ENCODE measurements at places on chromosomes 2 and 18.
A peak's percentile ranks its signal among the peaks of the same experiment; 100 is the strongest.

DNA sequence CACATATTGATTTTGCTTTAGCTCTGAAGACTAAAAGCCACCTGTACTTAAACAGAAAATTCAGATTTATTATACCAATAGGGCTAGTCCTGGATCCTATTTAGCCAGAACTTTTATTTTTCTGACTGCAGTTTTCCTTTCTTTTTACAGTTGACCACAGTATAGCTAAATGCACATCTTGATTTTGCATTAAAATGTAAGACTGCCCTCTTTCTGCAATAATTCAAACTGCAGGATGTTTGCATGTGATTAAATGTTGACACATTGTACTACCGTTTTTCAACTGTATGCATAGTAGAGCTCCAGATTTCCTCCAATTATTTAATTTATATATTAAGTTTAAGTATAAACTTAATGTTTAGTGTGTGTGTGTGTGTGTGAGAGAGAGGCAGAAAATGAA, 1262.9 kb downstream of the SUCLG1 start:
- DNase-seq = no peak

- DNase-seq = peak; percentile 85
Measured at GRCh38 chr2:100610381-100610831, 47.6 kb downstream of the PDCL3 start.

GRCh38 chr2:174062934-174063333, 97.8 kb upstream of the SP3 start:
- DNase-seq = peak; percentile 56

DNA sequence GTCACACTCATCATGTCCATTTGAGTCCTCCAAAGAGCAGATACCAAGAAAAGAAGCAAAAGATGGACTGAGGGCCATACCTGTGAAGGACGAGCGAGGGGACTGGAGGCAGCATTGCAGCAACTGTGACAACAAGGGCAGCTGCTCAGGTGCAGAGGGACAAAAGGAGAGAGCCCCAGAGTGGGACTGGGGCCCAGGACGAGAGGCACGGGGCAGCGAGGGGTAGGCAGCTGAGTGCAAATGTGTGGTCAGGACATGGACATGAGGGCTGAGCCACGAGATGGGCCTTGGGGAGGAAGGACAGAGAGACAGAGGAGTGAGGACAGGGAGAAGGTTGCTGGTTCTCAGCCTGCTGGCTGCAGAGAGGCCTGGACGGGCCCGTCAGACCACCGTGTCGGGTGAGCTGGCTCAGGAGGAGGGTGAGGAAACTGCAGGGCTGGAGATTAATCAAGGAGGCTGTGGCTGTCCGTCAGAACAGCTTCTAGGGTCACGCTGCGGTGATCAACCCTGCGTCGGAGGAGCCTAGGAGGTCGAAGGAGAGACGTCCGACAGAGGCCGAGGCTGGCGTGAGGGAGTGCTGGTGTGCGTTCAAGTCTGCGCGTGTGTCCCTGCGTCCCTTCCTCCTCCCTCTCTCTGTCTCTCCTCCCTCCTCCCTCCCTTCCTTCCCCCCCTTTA, 206.8 kb upstream of the HDAC4 start:
- DNase-seq = peak; percentile 47

DNA sequence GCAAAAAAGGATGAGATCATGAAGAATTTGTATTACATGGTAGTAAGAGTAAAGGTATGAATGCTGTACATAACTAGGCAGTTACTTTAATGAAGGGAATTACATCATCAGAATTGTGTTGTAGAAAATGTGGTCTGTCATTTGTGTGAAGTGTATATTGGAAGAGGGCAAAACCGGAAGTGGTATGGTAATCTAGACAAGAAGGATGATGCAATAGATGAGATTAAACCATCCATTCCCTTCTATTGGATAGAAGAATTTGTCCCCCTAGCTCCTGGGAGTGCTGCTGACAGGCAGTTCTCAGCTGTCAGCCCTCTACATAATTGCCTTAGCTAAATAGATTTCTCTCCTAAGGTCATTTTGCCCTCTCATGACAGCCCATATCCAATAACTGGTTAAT, 55.9 kb upstream of the BARD1 start:
- DNase-seq = no peak

DNA sequence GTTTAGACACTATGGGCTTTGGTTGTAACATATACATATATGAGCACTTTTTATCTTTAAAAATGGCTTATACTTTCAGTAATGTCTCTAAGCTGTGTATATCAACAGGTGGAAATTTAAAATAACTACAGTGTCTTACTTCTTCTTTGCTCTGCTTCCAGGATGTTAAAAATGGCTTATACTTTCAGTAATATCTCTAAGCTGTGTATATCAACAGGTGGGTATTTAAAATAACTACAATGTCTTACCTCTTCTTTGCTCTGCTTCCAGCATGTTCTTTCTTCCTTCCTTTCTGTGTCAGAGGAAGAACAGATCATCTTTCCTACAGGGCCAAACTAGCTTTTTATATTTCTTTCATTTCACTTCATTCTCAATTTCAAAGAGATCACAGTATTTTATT, 689.6 kb downstream of the EPHA4 start:
- DNase-seq = no peak

- no peak for DNase-seq
Measured at GRCh38 chr2:238596571-238597551, 170.1 kb downstream of the ASB1 start.

GRCh38 chr2:174176898-174177297, 71.4 kb downstream of the OLA1 start:
- no peak for DNase-seq

DNA sequence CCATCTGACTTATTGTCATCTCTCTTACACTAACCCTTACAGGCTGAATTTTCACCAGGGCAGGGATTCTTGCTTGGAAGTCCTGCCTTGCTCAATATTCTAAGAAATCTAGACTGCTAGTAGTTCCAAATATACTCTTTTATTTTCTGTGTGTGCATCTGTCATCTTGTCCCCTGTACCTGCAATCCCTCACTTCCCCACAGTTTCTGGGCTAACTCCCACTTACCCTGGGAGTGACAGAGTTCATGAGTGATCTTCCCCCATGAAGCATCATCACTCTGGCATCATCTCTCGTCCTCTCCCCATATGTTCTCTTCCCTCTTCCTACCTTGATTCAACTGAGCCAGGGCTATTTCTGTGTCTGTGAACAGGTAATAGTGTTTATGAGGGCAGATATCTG, 35.7 kb downstream of the HNMT start:
- no peak for DNase-seq

- peak; percentile 61 for DNase-seq
Measured at GRCh38 chr2:104854498-104855220, 744 bp downstream of the POU3F3 start.

DNA sequence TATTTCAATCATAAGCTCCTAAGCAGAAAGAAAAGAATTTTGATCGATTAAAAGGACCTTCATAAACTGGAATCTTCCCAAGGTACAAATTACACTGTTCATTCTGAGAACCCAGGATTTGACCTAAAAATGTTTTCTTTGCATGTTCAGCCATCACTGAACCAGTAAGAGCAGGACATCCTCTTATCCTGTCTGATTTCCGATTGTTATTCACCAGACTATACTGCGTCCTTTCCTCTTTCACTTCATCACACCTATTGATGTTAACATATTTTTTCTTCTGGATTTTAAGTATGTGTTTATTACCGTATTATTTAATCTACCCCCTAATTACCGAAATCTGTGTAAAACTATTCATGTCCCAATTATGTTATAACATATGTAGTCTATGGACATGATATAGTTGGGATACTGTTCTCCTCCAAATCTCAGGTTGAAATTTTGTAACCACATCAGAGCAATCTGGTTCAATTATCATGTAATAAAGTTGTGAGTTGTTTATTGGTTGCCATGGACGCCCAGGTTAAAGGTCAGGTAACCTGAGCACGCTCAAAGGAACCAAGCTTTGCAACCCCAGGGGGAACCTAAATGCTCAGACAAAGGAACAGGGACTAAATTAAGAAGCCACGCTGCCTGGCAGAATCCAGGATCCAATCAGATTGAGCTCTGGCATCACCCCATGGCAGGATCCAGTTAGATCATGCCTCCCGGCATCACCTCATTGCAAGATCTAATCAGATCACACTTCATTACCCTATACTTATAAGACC, 11.6 kb upstream of the TBC1D8 start:
- DNase-seq = no peak

GRCh38 chr2:12710301-12710700, 6.4 kb upstream of the TRIB2 start:
- DNase-seq = no peak

- DNase-seq = no peak
Measured at GRCh38 chr2:1683297-1683696, 61.0 kb downstream of the PXDN start.

- DNase-seq = no peak
Measured at GRCh38 chr2:84944295-84944909, 26.6 kb upstream of the KCMF1 start.

DNA sequence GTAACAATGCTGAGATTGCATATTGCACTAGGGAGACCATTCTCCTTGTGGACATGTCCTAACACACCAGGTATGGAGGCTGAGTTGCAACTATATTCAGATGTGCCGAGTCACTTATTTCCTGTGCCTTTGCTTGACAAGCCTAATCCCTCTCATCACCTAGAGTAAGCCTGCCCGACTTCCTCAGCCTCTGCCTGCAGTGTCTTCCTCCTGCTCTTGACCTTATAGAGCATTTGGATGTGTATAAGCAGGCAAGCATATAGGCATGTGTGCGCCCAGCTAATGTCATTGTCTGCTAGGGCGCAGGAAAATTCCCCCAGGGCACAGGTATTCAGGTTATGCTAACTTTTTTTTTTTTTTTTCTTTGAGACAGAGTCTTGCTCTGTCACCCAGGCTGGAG, 316.9 kb downstream of the CDH2 start:
- no peak for DNase-seq

DNA sequence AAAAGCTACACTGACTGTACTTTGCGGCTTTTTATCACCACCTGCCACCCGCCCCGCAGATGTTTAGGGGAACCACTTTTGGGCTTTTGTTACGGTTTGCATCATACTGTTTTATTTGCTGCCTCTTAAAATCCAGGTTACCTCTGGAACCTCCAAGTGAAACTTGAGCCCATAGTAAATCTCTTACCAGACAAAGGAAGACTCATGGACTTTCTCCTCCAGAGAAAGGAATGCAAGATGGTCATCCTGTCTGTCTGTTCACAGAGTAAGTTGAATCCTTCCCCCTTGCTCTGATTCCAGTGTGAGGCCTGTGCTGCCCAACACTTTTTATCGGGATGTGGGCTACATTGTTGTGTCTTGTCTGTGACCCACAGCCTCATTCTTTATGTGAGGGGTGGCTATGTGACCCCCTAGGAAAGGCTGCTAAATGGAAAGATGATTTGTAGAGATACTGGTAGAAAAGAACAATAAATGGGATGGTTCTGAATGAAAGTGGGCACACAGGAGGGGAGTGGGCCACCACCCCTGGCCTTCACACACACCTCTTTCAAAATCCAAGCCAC, 23.3 kb downstream of the RMC1 start:
- DNase-seq = no peak

DNA sequence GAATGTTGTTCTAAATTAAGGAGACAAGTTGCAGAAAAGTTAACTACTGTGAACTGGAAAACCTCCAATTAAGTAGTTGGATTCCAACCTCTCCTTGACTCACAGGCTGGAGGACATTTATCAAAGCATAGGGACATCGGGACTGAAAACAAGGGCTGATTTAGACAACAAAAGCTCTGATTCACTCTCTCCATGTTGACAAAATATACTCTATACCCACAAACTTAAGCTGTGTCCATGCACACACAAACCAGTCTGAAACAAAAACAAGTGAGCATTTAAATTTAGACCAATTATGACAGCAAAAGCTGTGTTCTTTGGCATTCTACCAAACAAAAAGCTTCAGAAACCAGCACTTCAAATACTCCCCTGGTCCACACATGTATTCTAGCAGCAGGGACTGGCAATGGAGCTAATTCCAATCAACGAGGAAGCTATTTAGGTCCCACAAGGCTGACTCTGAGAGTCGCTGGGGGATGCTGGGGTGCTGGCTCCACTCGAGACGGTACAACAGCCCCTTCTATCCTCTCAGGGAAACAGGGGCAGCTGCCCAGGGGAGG, 71.4 kb downstream of the NXPH2 start:
- no peak for DNase-seq

DNA sequence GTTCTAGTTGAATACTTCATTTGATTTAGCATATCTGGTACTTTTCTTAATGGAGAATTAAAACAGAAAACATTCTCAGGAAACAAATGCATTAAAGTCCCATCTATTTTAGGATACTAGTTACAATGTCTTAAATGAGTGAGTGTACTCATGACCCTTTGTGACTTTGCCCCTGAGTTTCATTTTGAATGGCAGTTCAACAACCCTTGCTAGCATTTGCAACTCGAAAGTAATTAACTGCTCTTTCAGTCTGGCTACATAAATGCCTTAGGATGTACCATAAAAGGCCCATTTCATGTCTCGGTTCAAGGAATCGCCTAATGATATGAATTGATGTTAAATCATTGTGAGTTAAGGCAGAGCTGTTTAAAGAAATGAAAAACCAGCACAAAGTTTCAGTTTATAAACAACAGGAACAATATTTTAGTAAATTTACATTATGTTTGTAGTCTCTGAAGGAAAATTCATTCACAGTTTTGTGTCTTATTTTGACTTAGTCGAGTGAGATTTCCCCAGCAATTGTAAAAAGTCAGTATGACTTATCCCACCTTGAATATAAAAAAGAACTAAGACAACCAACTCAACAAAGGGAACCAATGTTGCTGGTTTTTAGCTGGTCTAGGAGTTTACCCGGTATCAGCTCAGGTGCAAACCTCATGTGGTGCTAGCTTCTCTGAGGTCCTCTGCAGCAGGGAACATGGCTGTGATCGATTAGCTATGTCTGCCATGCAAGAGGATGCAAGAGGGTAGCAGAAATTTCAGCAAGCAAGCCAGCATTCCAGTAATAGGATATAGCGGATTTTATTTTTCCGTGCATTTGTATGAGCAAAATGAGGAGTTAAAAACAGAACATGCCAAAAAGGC, 386.2 kb downstream of the PTPRM start:
- no peak for DNase-seq

- no peak for DNase-seq
Measured at GRCh38 chr18:33821503-33821902, 243.5 kb downstream of the ASXL3 start.

GRCh38 chr18:40347261-40347660, 1607.8 kb upstream of the PIK3C3 start:
- no peak for DNase-seq
